ENCODE measurements at places on chromosomes 16 and 17.
A peak's percentile ranks its signal among the peaks of the same experiment; 100 is the strongest.

DNA sequence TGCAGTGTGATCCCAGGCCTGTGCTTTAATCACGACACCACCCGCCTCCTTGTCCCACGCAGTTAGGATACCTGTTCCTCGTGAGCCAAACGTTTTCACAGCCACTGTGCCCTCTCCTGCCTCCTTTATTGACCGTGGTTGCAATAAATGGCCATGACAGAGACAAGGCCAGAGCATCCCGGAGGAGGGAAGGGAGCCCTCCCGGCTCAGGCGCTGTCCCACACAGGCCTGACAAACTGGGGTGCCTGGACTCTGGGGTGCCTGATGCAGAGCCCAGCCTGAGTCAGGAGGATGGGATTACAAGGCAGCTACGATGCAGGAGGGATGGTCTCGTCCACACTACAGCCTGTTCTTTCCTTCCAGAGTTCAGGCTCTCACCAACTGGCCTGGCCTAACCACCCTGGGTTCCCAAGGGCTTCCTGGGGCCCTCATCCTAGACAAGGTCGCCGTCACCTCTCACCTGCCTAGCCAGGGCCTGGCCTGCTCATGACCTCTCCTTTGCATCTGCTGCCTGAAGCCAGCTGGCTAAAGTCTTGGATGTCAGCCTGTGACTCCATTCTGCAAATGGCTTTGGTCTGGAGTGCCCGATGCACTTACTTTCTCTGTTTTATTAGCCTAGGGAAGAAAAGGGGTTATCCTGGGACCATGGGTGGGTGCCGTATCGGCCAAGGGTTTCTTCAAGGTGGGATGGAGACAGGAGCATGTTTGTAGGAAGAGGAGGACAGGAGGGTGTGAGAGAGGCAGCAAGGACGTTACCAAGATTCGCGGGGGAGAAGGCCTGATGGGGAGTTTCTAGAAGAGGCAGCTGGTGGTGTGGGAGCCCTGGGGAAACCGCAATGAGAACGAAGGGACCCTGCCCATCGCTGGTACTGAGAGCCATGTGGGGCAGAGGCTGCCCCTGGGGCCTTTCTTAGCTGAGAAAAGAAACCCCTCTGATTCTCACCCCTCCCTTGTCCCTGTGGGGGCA, 234.3 kb upstream of the TNRC6C start:
- DNase-seq: no peak

GRCh38 chr16:89842471-89843408, 14.5 kb downstream of the SPIRE2 start:
- DNase-seq: no peak

GRCh38 chr17:62804822-62805221, 3.3 kb downstream of the MARCHF10 start:
- no peak for DNase-seq

- DNase-seq: no peak
Measured at GRCh38 chr16:4090351-4090851, 25.8 kb downstream of the ADCY9 start.

GRCh38 chr17:16398270-16399267, 16.8 kb upstream of the TRPV2 start:
- no peak for DNase-seq

- DNase-seq: no peak
Measured at GRCh38 chr16:49600536-49600935, 226.9 kb downstream of the C16orf78 start.

DNA sequence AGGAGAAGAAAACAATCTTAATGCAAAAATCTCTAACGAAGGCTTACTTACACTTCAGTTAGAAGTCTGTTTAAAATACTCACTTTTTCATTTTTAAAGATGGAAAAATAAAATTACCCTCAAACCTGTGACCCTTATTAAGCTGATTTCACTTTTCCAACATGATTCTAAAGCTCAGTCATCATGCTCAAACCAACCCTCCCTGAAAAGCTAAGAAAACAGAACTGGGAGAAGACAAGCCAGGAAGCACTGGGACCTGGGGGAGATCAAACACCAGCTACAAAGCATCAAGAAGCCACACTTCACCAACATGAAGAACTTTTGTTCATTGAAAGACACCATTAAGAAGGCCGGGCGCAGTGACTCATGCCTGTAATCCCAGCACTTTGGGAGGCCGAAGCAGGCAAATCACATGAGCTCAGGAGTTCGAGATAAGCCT, 88.8 kb downstream of the LITAF start:
- DNase-seq: peak; percentile 35

DNA sequence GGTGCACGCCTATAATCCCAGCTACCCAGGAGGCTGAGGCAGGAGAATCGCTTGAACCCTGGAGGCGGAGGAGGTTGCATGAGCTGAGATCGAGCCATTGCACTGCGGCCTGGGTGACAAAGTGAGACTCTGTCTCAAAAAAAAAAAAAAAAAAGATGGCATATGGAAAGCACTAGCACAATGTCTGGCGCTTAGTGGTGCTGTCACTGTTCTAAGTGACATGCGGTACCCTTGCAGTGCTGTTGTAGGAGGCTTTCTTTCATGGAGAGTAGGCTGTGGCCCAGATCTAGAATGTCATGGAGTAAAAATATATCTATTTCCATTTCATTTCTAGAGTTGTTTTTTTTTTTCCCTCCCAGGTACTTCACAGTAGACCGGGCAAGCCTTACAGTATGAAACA, 14.6 kb upstream of the METTL9 start:
- no peak for DNase-seq

DNA sequence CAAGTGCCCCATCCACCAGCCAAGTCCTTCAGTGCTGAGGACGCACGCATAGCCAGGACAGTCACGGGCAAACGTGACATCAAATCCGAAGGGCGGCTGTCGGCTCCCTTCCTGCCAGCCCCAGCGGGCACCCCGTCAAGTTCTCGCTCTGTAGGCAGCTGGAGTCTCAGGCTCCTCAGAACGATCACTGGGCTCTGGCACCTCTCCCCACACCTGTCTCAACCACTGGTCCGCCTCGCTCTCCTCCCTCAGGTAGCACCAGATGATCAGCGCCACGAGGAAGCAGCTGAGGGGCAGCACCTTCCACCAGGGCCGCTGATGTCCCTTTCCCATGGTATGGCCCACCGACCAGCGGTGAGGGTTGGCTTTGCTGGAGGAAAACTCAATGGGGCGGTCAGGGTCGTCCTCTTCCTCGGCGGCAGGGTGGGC, 422 bp downstream of the UQCC4 start:
- DNase-seq: no peak

DNA sequence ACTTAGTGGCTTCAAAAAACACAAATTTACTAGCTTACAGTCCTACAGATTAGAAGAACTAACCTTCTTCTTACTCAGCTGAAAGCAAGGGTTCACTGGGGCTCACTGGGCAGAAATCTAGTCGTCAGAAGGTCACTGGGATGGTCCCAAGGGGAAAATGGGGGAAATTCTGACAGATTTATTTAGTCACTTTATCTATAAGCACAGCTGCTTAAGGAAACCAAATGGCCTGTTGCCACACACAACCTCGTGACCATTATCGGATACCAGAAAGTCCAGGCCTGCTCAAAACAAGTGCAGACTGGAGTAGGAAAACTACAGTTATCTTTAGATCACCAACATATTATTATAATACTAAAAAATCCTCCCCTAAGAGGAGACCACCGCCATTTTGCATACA, 374.6 kb upstream of the ASIC2 start:
- no peak for DNase-seq

- no peak for DNase-seq
Measured at GRCh38 chr16:58649707-58650106, 20.1 kb upstream of the CNOT1 start.

- no peak for DNase-seq
Measured at GRCh38 chr17:75476752-75477489, 20.5 kb downstream of the TMEM94 start.

GRCh38 chr17:78185981-78186691, 716 bp downstream of the TK1 start:
- no peak for DNase-seq

DNA sequence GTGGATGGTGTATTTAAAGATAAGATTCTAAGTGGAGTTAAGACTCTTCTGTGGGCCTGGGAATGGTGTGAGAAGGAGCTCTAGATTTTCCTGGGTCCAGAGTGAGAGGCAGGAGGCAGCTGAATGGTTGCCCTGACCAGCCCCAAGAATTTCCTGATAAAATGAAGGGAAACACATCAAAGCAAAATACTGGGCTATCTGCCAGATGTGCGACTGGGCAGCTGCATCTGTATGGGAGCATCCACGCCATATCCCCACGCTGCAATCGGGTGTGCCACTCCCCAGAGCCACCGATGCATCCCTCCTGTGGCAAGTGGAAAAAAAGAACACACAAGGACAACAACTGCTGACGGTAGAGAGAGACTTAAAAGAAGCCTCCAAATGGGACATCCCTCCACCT, 84.3 kb upstream of the COX10 start:
- no peak for DNase-seq

- no peak for DNase-seq
Measured at GRCh38 chr17:74635418-74635817, 11.9 kb upstream of the CD300E start.

GRCh38 chr16:28003923-28004322, 59.6 kb downstream of the GSG1L start:
- no peak for DNase-seq

DNA sequence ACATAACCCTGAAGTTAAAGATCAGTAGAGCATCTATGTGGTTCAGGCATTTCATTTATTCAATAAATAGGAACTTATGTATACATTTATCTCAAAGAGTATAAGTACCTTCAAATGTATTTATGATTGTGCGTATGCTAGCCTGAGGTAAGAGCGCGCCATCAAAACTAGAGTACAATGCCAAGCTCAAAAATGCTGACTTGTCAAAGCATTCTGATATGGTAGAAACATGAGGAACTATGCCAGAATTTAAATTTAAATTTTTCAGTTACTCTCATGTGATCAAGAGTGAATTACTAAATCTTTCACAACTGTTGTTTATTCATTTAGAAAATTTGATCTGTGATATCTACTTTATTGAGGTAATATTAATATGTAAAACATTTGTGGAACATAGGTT, 225.5 kb upstream of the CDH8 start:
- no peak for DNase-seq

DNA sequence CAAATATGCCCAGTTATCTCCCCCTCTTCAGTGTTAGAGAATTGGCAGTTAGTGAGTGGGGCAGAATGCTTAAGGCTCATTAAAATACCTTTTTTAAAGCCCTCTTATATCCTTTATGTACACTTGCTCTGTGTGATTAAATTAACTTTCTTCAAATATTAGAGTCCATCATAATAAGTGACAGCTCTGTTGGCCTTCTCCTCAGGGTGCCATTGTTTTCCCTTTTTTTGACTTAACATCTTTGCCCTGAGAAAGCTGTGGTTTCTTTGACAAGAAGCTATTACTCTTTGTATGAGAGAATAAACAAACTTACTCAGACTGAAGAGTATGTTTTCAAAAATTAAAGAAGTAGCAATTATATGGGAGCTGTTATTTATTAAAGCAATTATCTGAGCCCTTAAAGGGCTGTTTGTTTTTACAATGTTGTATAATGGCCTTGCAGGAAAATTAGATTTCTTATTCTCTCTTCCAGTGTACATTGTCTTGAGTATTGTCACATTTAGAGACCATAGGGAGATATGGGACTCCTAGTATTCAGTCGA, 13.4 kb downstream of the RBBP6 start:
- DNase-seq: no peak

GRCh38 chr17:74854792-74855191, 4.9 kb downstream of the GRIN2C start:
- DNase-seq: no peak

- no peak for DNase-seq
Measured at GRCh38 chr17:36894925-36895324, 42.4 kb upstream of the LHX1 start.

DNA sequence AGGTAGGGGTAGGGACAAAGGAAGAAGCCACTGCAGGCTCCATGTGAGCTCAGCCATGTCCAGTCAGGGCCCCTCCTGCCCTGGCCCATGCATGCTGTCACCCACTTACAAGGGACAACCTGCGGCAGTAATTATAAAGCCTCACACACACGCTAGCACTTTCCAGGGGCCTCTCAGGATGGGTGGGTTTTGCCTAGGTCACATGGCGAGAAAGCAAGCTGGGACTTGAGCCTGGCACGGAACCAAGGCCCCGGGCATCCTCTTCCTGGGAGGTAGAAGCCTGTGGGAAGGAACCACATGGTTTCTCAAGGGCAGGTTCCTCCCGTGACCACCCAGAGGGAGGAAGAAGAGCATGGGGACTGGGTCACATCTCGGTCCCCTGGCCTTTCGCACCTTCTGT, 7.0 kb downstream of the ZNF319 start:
- DNase-seq: no peak

DNA sequence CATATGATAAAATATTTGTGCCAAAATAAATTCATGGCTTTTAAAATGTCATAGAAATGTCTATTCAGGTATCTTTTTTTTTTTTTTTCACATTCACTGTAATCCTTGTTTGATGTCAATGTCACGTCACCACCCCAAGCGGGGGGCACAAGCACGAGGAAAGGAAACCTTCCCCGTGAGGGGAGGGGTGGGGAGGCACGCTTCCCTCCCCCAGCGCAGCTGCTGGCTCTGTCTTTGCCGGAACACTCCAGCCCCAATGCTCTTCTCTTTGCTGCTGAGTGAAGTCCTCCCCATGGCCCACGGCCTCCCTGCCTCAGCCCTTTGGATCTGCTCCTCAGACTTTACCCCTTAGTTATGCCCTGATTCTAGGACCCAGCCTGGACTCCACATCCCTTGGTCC, 1.5 kb downstream of the SLC35G3 start:
- DNase-seq: no peak

DNA sequence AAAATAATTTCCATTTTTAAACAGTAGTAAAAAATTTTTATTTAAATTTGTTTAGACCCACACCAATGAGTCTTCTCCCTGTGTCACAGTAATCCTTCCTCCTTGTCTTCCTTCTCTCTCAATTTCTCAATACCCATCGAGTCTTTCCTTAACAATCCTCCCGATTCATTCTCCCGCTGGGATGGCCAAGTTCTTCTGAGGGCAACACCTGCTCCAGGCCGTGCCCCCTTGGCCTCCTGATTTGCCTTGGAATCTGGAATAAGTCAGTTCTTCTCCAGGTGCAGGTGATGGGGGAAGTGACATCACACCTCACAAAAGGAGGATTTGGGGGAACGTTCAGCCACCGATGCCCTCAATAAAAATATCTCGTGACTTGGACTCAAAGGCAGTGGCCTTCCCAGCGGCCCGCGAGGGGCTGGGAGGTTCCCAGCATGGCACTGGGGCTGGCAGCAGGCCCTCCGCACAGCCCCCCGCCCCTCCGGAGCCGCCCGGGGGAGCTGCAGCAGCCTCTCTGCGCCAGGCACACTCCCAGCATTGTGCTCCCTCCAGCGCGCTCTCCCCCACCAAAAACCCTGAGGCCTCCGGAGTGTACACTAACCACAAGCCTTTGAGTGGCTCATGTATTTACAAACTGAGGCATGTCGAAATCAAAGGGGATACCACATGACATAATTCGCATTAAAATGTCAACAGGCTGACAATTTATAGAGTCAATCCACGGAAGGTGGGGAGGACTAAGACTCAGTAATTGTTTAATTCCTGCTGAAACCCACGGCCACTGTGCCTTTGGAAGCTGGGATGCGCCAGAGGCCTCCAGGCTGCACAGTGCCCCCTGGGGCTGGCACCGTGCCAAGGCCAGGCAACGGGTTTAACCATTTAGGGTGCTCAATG, 120.5 kb downstream of the ZFHX3 start:
- no peak for DNase-seq

GRCh38 chr16:15747937-15748336, 97.9 kb downstream of the NDE1 start:
- no peak for DNase-seq

GRCh38 chr17:71828182-71828596, 292.6 kb upstream of the SOX9 start:
- no peak for DNase-seq

All from Panc1 (cell line).